Activated CD4-positive, CD25-positive, alpha-beta regulatory T cell (primary cell): ENCODE measurements at places on chromosomes 1 and 21.

- no peak for DNase-seq
Observed at GRCh38 chr1:201259476-201260235, 23.6 kb upstream of the PKP1 start.

DNA sequence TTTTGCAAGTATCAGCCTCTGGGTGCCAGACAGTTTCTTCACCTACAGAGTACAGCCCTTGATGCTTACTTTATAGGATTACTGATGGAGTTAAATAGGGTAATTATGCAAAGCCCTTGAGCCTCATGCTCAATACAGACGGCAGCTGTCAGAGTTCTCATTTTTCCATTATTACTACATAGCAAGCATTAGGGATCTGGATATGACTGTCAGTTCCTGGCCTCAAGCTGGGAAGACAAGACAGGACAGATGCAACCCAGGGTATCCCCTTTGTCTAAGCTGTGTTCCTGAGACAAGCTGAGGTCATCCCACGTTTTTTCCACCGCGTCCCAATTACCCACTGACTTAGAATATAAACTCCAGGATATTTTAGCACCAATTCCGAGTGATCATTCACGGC, 94.4 kb downstream of the SLC35F3 start:
- no peak for DNase-seq

- DNase-seq: no peak
Observed at GRCh38 chr1:1982379-1983232, 21.0 kb downstream of the CFAP74 start.

DNA sequence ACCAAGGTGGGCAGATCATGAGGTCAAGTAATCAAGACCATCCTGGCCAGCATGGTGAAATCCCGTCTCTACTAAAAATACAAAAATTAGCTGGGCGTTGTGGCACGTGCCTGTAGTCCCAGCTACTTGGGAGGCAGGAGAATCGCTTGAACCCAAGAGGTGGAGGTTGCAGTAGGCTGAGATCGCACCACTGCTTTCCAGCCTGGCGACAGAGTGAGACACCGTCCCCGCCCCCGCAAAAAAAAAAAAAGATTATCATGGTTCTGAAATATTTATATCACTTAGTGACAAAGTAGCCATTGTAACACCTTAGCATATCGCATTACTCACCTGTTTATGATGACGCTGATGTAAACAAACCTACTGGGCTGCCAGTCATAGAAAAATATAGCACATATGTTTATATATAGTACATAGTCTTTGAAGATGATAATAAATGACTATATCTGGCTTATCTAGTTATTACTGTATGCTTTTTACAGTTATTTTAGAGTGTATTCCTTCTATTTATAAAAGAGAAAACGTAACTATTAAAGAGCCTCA, 160.2 kb downstream of the NCAM2 start:
- DNase-seq: no peak

DNA sequence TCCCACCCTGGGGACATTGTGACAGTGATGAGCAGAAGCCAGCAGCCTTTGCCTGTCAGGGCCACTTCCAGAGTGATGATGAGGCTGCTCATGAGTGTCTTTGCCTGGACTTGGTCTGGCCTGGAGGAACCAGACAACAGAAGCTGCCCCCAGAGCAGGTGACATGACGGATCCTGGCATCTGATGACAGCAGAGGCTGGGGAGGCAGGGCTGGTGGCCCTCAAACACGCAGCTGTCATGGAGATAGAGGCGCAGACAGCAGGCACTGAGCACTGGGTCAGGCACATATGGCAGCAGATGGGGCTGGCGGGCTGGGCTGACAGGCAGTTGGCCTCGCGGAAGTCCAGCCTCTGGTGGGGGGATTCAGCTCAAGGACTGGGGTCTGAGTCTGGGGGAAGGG, 66.4 kb upstream of the STUM start:
- no peak for DNase-seq

DNA sequence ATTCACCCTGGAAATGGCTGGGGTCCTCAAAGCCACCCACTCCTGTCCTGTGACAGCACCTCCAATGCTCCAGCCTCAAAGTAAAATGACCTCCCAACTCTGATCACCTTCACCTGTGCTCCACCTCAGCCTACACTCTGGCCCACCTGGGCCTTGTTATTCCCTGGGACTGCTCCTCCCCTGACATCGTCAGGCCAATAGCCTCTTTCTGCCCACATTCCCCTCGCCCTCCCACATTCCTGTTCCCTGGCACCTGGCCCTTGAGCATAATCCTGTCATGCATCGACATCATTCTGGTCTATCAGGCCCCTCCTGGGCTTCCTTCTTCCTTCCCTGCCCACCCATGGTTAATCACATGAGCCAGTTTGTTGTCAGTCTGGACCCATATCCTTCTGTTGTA, 13.2 kb upstream of the BCAR3 start:
- DNase-seq: no peak

- DNase-seq: no peak
Observed at GRCh38 chr21:36111238-36111637, 23.6 kb upstream of the CBR3 start.
